ENCODE measurements at places on chromosomes 13 and 19.

DNA sequence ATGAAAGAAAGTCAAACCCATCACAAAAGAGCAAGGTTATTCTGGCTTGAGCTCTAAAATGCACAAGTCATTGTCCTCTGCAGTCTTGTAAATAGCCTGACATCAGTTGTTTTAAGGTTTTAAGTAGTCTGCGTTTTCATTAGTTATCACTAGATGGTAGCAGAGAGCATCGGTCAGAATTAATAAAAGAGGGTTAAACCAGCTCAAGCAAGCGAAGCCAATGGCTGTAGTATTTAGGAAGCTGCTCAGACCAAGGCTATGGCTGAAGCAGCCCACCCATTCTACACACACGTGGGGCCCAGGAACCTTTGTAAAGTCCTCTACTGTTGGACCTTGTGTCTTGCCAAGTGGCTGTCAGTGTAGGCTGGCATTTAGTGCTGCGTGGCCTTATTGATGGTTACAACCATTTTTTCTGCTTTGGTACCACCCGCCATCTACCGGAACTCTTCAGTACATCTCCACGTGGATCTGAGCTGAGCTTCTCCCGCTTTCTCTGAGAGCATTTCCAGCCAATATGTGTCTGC lies 13.3 kb upstream of the ZNF57 start:
- DNase-seq = no peak

DNA sequence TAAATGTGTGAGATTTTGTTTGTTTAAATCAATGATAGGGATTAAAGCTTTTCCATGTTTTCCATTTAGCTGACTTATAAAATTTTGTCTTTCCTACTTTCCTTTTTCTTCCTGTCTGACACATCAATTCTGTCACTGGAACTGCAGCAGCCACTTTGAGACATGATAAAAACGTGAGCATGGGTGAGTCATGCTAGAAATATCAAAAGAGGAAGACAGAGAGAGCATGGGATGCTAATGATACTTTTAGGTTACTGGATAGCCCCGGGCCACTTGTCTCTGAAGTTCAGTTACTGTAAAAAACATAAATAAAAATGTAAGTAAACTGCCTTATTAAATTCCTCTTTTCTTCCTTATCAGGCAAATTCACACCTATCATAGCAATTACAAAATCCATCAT lies 1332.0 kb upstream of the PCDH20 start:
- no peak for DNase-seq

GRCh38 chr13:112242777-112243176 lies 133.4 kb upstream of the SPACA7 start:
- no peak for DNase-seq

DNA sequence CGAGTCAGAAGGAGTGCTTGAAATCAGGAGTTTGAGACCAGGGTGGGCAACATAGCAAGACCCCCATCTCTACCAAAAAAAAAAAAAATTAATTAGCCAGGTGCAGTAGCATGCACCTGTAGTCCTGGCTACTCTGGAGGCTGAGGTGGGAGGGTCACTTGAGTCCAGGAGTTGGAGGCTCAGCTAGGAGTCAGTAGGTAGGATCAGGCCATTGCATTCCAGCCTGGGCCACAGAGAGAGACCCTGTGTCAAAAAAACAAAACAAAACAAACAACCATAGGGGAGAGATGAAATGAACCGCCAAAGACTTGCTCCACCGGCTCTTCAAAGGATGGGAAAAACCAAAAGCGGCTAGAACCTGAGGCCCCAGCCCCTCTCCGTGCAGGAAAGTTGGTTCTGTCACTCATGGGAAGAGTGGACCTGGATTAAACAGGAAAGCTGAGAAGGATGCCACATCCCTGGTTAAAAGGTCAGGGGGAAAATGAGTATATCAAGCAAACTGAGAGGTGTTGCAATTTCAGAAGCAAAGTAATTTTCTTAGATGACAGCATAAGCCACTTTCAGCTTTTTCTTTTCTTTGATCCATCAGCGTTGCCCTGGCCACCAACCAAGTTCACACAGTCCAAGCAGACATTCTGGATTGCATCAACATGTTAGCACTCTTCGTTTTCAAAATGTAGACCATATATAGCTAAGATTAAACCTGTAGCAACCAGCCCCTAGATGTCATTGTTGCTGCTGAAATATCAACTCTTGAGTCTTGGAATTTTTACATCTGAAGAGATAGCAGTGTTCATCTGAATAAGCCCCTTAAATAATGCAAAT lies 8.9 kb upstream of the ZNF507 start:
- DNase-seq = no peak

DNA sequence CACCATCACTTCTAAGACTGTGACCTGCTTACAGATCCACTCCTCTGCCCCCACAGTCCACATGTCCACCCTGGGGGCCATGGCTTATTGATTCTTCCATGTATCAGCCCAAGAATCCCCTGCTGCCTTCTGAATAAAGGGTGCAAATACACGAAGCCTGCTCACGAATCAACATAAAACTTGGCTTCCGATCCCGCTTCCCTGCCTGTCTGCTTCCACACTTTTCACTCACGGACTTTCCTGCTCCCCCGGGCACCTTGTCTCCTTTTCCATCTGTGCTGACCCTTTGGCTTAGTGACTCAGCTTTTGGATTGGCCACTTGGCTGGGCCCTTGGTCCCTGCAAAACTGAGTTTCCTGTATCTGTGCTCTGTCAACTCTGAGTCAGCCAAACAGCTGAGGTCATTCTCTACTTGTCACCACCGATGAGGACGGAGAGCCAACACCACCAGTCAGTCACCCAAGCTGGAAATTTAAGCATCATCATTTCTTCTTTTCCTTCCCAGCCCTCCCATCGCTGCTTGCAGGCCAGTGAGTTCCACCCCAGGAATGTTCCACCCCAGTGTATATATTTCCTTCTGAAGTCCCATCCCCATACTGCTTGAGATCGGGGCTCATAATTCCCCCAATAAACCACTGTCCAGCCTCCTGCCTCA lies 11.4 kb upstream of the USP12 start:
- DNase-seq = no peak
